ENCODE measurements at places on chromosomes 11 and 22.
A peak's percentile ranks its signal among the peaks of the same experiment; 100 is the strongest.

GRCh38 chr11:120097721-120098385, 40.1 kb downstream of the TRIM29 start:
- no peak for DNase-seq

GRCh38 chr11:111676878-111677585, 74.8 kb downstream of the SIK2 start:
- DNase-seq, result no peak

DNA sequence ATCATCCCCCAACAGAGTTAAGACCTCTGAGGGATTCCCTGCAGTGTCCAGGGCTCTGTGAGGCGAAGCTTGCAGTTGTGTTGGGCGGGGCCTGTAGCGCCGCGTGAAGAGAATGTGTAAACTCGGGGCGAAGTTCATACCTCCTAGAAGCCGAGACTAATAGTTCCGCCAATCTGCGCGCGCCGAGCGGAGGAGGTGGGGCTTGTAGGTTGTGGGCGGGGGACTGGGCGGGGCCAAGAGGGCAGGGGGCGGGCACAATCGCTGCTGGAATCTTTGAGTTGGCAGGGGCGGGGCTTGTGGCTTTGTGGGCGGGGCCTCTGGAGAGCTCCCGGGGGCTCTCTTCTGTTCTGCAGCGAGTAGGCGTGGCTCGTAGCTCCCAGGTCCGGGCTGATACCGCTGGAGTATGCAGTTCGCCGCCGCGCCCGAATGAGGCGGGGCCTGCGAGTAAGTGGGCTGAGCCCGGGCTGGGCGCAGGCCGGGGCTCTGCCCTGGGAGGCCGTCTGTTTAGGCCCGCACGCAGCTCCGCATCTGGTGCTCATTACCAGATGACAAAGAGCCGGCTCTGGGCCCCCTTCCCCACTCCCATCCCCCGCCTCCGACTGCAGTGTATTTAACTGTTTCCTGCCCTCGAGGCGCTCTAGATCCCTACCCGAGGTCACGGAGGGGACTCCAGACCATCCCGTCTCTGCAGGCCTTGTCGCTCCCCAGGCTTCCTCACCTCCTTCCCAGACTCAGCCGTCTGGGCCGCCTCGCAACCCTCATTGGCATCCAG, 4.1 kb downstream of the CD248 start:
- DNase-seq, result peak; percentile 99

DNA sequence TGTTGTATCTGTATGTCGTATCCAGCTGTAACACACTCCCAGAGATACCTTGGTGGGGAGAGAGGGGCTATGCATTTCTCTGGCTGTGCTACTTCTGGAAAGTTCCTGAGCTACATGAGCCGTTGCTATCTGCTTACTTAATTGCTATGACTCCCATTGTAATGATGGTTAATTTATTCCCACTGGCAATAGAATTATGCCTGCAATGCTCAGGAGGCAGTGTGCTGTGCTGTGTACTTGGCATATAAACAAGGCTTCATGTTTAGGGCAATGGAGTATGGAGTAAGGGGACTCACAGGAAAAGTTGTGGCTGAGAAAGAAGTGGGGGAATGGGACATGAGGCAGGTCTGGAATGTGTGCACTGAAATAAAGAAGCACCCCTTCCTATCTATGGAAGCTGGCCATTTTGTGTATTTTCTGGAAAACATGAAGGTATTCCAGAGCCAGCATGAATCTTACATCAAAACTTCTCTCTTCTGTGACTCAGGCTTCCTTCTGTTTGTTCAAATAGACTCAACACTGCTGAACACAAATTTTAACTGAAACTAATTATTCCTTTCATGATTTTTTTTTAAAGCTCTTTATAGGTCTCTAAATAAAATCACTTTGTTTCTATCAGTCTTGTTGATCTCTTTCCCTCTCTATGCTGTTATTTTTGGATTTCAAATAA, 40.6 kb downstream of the CD44 start:
- DNase-seq, result no peak

- DNase-seq, result no peak
Measured at GRCh38 chr11:111871693-111872161, 346 bp upstream of the ALG9 start.

- no peak for DNase-seq
Measured at GRCh38 chr11:128171506-128171905, 415.9 kb downstream of the ETS1 start.

- DNase-seq, result no peak
Measured at GRCh38 chr11:8773916-8774539, 91.4 kb downstream of the RPL27A start.

DNA sequence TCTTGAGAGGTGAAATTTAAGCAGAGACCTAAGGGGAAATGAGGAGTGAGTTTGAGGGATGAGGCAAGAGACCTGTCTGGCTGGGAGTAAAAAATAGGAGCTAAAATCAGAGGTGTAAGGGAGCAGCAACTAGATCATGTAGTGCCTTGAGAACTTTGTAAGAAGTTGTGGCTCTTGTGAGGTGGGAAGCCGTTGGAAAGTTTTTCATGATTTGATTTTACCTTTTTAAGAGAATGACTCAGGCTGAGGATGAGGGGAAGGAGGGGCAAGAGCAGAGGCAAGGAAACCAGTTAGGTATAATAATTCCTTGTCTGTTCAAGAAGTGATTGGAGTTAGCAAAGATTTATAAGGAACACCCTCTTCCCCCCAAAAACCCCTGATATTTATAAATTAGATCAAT, 25.8 kb downstream of the QSER1 start:
- DNase-seq, result no peak

DNA sequence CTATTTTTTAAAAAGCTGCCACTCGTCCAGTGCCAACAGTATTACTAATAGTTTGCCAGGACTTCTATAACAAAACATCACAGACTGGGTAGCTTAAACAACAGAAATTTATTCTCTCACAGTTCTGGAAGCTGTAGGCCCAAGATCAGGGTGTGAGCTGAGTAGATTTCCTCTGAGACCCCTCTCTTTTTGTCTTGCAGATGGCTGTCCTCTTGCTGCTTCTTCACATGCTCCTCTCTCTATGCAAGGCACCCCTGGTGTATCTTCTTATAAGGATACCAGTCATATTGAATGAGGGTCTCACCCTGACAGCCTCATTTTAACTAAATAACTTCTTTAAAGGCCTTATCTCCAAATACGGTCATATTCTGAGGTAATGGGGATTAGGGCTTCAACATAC, 390.9 kb downstream of the DLG2 start:
- DNase-seq, result peak; percentile 8

- peak; percentile 50 for DNase-seq
Measured at GRCh38 chr11:128365044-128365443, 222.3 kb downstream of the ETS1 start.

GRCh38 chr11:125935618-125936199, 10.1 kb upstream of the VSIG10L2 start:
- DNase-seq, result no peak

GRCh38 chr22:36104435-36104834, 56.1 kb downstream of the APOL3 start:
- peak; percentile 71 for DNase-seq

GRCh38 chr11:21630934-21631478, 561.9 kb upstream of the ANO5 start:
- no peak for DNase-seq

DNA sequence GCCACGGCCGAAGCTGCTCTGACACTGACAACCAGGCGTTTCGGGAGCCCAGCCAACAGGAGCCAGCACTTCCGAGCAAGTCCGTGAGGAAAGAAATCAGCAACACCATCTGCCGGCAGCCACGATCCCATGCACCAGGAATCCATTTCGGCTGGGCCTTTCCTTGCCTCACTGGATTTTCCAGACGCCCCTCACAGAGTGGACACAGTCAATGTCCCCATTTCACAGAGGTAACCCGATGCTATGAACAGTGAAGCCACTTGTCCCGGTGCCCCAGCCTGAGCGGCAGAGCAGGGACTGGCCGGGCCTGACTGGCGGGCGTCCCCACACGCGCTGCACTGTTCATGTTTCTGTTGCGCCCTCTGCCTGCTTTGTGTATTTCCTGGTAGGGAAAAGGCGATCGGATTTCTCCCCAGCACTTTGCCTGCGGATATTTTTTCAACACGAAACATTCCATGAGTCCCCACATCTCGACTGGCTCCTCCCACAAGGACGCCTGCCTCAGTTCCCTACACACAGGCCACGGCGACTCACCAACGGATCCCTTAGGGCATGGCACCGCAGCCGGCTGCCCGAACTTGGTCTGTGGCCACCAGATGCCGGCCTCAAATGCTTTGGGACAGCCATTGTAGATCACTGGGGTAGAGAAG, 55.3 kb downstream of the TRMU start:
- no peak for DNase-seq

DNA sequence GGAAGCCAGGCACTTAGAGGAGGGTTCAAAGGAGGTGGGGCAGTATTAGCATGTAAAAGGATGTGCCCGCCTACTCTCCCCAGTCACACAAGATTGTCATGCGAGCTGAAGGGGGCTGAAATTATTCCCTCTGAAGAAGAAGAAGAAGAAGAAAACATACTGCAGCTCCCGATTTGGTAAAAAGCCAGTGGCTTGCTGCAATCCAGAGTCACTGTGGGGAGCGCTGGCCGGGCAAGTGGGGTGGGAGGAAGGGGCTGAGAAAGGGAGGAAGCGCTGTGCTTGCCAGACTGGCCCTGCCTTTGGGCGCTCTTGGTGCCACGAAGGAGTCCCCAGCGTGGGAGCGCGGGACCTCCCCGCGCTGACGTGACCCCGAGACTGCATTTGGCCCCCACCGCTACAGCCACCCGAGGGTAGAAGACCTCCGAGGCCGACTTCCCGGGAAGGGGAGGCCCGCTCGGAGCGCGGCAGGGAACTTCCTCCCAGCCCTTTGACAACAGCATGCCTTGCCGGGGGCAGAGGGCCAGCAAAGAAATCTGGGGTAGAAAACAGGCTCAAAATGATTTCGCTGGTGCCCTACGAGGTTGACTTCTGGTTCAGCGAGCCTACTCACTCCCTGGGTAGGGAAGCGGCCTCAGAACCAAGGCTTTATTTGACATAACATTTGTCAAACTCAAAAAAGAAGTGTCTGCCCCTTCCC, 906.3 kb downstream of the DLG2 start:
- DNase-seq, result peak; percentile 63

GRCh38 chr11:20909995-20910726, 240.8 kb downstream of the NELL1 start:
- DNase-seq, result no peak

DNA sequence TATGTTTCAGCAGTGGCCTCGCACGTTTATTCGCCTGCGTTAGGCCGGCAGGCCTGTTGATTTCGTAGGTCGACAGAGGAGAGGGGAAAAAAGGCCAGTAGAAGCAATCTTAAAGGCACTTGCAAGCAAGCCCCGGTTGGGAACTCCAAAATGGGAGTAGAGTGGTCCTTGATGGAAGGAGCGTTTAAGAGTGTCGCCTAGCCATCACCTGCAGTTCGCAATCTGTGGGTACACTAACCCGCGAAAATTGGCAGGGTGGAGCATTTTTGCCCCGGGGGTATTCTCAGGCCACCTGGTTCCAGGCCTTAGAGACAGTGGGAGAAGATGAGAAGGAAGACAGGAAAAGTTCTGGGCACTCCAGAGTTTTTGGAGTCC, 1.1 kb downstream of the EWSR1 start:
- peak; percentile 13 for DNase-seq

- no peak for DNase-seq
Measured at GRCh38 chr22:43081968-43082367, 7.2 kb downstream of the TTLL1 start.

DNA sequence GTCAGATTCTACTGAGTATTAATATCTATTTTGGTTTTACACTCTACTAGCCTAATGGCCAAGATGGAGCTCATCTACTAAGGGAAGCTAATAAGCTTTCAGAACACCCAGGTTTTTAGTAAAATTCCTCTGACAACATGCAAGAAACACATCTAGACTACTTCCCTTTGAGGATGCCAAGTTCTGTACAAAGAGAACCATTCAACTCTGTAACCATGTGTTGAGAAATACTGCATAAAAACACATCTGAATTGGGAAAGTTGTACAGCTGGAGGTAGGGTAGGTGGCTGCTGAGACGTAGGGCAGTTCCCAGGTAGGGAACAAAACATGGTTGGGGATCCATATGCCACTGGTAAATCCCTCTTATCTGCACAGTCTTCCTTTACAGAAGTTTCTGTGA, 66.2 kb downstream of the SC5D start:
- DNase-seq, result no peak

- no peak for DNase-seq
Measured at GRCh38 chr11:41713030-41713429, 253.6 kb upstream of the LRRC4C start.

DNA sequence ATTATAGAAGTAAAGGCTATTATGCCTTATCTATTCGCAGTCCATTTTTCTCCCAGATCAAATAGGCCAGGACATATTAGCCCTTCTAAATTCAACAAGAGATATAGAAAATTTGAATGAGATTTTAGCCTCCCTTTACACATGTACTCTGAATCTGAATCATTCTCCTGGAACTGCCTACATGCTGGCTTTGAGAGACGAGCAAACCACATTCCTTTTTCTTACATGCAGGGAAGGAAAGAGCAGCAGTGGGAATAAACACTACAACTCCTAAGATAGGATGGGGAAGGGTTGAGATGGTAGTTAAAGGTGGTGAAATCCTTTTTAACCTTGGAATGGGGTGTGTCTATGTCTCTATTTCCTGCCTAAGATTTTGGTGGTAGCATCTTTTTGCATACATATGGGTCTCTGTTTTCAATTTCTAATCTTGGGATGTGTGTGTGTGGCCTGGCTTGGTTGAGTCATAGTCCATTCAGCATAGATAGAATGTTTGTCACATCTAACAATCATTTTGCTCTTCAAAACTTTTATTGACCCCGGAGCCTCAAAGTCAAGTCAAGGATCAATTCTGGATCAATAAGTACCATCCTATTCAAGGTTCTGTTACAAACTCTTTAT, 11.1 kb upstream of the OOSP2 start:
- no peak for DNase-seq

- no peak for DNase-seq
Measured at GRCh38 chr11:56917708-56918400, 70.9 kb upstream of the OR5AK2 start.

- peak; percentile 70 for DNase-seq
Measured at GRCh38 chr22:39297490-39298240, 21.8 kb downstream of the RPL3 start.

DNA sequence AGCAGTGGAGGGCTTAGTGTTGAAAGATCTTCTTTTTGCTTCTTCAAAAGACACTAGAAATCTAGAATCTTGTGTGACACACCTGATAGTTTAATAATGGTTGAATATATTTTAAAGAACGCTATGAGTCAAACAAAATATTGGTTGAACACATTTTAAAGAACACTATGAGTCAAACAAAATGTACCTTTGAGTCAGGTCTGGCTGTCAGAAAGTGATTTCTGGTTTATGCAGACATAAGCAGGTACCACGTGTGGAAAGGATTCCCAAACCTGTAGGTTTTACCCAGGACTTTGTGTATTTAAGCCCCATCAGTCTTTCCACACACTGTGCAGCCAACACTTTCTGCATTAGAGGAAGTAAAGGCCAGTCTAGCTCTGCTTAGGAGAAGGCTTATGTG, 366.7 kb upstream of the TENM4 start:
- DNase-seq, result no peak

- DNase-seq, result no peak
Measured at GRCh38 chr11:60771879-60772525, 13.1 kb upstream of the MS4A10 start.

- DNase-seq, result no peak
Measured at GRCh38 chr11:2470495-2470894, 25.7 kb downstream of the KCNQ1 start.
